ENCODE measurements at places on chromosomes 12 and 14.

DNA sequence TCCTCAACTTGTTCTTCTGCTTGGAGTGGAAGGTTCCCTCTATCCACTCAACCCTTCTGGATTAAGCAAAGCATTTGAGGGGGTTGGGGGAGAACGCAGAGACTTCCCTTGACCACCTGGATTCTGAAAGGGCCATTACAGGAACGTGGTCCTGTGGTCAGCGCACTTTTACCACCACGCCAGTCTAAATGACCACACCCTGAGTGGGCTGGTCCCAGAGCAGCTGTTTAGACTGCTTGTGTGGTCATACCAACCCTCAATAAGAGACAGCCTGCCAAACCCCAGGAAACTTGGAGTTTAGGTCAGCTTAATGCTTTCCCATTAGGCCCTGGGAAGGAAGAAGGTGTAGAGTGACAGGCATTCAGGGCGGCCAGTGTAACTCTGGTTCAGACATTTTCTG is 165.5 kb upstream of the ATP2B1 start:
- no peak for DNase-seq

DNA sequence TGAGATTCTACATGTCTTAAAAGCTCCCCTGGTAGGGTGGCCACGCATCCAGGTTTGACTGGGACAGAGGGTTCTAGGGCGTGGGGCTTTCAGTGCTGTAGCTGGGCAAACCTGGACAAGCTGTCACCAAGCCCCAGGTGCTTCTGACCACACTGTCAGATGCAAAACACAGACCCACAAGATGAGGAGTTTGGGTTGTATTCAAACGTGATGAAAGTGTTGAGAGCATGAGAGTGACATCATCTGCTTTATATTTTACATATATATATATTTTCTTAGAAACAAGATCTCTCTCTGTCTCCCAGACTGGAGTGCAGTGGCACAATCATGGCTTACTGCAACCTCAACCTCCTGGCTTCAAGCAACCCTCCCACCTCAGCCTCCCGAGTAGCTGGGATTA is 210.1 kb downstream of the DPF3 start:
- DNase-seq, result no peak

GRCh38 chr12:109056891-109057290 is 4.5 kb downstream of the USP30 start:
- no peak for DNase-seq

- no peak for DNase-seq
These were observed 705.0 kb upstream of the SEL1L start for GRCh38 chr14:82238649-82239048.

- DNase-seq, result no peak
These were observed 71.9 kb downstream of the CRACR2A start for GRCh38 chr12:3680919-3681594.

DNA sequence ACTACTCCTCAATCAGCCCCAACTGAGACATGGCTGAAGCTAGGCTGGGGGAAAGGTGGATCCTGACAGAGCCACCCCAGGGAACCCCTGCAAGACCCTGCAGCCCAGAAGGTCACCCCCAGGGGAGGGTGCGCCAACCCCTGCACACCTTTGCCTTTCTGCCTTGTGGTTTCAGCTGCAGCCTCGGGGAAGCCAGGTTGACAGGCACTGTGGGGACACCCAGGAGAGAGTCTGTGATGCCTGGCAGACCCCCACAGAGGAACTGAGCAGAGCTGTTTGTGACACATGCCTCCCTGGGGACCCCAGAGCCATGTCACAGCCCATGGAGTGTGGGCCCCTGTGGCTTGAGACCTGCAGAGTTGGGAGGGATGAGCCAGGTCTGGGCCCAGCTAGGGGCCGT is 11.8 kb upstream of the HHIPL1 start:
- DNase-seq, result no peak

Measured in activated naive CD4-positive, alpha-beta T cell treated with anti-CD3 and anti-CD28 coated beads, Interleukin-2, amount 10 ng/mL, durations not matched to agents 7 days and 5 days (primary cell).